ENCODE measurements at places on chromosomes 12 and 14.

- no peak for DNase-seq
Measured at GRCh38 chr14:36900846-36901245, 239.2 kb downstream of the PAX9 start.

DNA sequence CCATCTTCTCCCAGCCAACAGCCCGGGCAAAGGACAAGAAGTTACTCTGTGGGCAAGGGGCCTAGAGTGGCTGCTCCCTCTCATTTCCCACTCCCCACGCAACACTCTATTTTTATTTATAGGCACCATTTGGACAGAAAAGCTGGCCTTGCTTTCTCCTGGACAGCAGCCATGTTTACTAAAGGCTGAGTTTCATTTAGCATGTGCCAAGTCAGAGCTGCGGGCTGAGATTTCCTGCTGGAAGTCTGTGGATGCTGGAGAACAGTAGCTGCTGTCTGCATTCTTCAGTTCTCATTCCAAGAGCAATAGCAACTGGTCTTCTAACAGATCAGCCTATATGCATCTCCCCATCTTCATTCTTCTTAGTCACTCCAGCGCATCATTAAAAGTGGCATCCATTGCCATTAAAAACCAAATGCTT is 8.3 kb downstream of the COL2A1 start:
- no peak for DNase-seq

DNA sequence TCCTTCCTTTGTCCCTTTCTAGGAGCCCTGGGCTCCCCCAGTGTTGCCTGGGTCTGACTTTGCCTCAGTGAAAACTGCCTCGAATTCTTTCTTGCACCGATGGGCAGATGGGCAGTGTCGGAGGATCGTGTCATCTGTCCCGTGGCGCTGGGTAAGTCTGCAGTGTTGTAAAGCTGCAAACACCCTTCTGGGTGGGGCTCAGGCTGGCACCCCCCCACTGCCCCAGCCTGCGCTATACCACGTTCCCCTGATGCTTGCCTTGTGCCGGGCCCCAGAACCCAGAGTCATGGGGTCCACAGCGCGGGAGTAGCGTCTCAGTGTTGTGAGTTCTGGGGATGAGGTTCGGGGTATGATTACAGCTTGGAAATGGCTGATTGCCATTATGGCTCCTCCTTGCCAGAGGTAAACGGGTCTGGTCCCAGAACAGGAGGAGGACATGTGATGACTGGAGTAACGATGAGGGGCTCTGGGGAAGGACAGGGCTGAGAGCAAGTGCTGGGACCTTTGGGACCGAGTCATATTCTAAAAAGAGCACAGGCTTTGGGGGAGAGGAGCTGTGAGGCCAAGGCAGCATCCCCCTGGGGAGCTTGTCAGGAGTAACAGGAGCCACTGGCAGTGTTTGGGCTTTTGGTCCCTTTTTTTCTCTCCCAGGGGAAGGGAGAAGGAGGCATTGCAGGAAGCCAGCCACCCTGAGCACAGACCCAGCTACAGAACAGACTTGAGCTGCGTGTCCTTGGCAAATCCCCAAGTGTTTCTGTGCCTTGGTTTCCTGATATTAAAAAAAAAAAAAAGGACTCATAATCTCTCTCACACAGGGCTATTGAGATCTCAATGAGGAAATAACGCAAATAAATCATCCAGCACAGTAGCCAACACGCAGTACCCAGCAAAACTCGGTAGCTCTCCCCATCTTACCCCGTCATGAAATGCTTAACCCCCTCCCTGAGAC is 4.3 kb downstream of the RTL1 start:
- no peak for DNase-seq

DNA sequence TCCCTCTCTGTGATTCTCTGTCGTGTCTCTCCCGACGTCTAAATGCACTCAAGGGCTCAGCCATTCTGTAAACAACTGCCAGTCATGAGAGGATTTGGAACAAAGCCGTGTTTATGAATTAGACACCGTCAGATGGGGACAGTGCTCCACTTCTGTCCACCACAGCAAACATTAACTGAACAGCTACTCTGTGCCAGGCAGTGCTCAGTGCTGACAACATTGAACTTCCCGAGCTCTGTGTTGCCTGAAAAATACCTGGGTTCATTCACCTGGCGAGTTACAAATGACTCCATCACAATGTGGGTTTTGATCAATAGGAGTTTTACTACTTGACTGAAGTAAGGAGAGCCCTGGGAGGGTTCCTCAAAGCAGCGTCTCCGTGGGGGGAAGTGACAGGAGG is 139.3 kb downstream of the GLT1D1 start:
- DNase-seq: no peak

- DNase-seq: no peak
Measured at GRCh38 chr12:24954261-24954660, 5.4 kb upstream of the BCAT1 start.

Data from SIG-M5 (cell line).